NCI-H446 treated with DMSO at 0.1 percent for 48 hours (cell line): ENCODE measurements at places on chromosomes 2 and 18.

DNA sequence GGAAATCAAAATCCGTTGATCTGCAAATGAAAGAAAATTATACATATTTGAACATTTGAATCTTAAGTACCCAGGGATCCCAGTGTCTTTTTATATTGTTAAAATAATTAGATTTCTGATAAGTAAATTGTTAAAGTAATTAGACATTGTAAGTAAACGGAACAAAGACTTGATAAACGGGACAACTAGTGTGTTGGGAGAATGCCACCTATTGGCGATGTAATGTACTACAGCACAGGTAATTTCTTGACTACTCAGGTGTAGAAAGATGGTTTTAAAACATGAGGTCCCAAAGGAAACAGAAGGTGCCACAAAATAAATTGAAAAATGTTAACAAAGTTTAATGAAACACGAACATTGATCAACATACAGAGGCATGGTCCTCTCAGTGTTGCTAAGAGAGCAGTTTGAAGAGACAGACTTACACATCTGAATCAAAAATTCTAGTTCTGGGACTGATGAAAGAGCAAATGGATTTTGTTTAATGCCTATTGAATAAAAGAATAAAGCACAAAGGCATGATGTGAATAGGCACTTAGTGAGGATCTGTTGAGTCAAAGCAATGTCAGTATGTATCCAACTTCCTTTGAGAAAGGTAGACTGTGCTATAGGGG is 103.4 kb upstream of the RASGRP3 start:
- no peak for DNase-seq

- DNase-seq: no peak
Observed at GRCh38 chr2:159968279-159968900, 94.0 kb downstream of the PLA2R1 start.

GRCh38 chr2:153354377-153354776 is 124.2 kb downstream of the RPRM start:
- DNase-seq: no peak

GRCh38 chr2:88443353-88443938 is 9.0 kb downstream of the FOXI3 start:
- DNase-seq: no peak

DNA sequence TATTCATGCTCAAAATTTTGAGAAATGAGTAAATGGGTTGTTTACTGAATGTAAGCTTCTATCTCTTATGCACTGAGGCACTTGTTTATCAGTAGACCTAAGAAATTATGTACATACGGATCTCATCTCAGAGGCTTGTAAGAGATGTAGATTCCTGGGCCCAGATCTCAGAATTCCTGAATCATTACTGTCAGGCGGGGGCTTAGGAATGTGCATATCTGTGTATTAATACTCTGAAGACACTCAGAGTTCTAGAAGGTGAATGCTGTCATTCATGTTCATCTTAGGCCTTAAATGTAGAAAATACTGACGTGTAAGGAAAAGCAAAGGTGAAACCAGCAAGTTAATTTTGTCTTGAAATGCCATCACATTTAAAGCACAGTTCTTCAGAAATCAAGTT is 169.6 kb downstream of the FMNL2 start:
- DNase-seq: no peak

DNA sequence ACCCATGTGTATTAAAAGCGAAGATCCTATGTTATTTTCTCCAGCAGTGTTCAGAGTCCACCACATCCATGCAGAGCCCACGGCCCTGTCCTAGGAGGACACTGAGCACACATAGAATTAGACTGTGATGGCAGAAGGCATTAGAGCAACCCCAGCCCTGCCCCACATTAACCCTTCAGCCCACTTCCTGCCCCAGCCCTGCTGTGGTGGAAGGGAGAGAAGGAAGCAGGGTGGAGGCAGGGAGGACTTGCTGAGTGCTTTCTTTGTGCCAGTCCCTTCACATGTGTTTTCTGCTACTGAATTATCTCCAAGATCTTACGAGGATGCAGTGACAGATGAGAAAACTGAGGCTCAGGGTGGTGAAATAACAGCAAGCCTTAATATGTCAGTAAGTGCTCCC is 339.0 kb downstream of the SMAD2 start:
- DNase-seq: no peak

- DNase-seq: no peak
Observed at GRCh38 chr18:7021994-7022840, 95.4 kb downstream of the LAMA1 start.

- DNase-seq: no peak
Observed at GRCh38 chr2:113972766-113973165, 82.9 kb downstream of the ACTR3 start.

- no peak for DNase-seq
Observed at GRCh38 chr2:33378556-33379210, 97.8 kb upstream of the RASGRP3 start.

DNA sequence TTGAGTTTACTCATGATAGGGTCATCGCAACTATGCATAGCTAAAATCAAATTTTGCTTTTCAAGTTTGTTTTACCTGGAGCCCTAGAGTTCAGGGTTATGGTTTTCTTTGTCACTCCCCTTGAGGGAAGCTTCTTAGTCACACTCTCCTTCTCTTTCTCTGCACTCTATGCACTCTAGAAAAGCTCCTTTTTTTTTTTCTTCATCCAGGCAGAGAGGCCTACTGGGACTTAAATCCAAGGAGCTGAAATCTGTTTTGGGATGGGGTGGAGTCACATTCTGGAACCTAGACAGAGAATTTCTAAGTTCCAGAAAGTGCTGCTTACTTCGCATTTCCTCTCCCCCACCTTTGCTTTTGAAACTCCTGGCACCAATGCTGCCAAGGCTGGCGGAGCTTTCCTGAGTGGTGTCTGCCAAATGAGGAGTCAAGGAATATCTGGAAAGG is 19.1 kb upstream of the IL18R1 start:
- DNase-seq: no peak
